ENCODE measurements at places on chromosomes 16 and 17. TPM values are rescaled to one million over a fixed set of nuclear protein-coding genes. Genes with fewer than 3 reads are reported as not detected.
A peak's percentile ranks its signal among the peaks of the same experiment; 100 is the strongest.

- DNase-seq = peak; percentile 78
- H3K27me3 ChIP-seq = no peaks in the 10 kb centered on the region
- no peaks in the 10 kb centered on the region for H3K36me3 ChIP-seq
- peaks cover 10% of the 10 kb centered on the region for H3K4me1 ChIP-seq
- no peak overlapping the region for H3K27ac ChIP-seq
These were observed 27.0 kb downstream of the RSL1D1 start for GRCh38 chr16:11824362-11824761.

PLK1 gene
- total RNA-seq = 0.58 TPM

GRCh38 chr17:29322363-29322762, 28.4 kb upstream of the NUFIP2 start:
- no peak overlapping the region for H3K4me3 ChIP-seq
- H3K4me1 ChIP-seq = no peaks in the 10 kb centered on the region
- H3K36me3 ChIP-seq = no peaks in the 10 kb centered on the region
- H3K27me3 ChIP-seq = no peaks in the 10 kb centered on the region

- no peaks in the 10 kb centered on the region for H3K4me1 ChIP-seq
- DNase-seq = no peak
- H3K27me3 ChIP-seq = no peaks in the 10 kb centered on the region
These were observed 30.2 kb upstream of the CPPED1 start for GRCh38 chr16:12833926-12834325.

ZNF688 gene
- total RNA-seq = 14.9 TPM

GRCh38 chr16:68790944-68791343, 52.4 kb upstream of the TANGO6 start:
- H3K4me1 ChIP-seq = no peaks in the 10 kb centered on the region
- no peaks in the 10 kb centered on the region for H3K36me3 ChIP-seq
- no peak overlapping the region for H3K27ac ChIP-seq
- H3K4me3 ChIP-seq = no peak overlapping the region
- no peak for DNase-seq

- H3K36me3 ChIP-seq = no peaks in the 10 kb centered on the region
- H3K4me1 ChIP-seq = no peaks in the 10 kb centered on the region
- no peak for DNase-seq
- H3K27me3 ChIP-seq = no peaks in the 10 kb centered on the region
- no peak overlapping the region for H3K4me3 ChIP-seq
- no peak overlapping the region for H3K27ac ChIP-seq
These were observed 45.9 kb downstream of the JPH3 start for GRCh38 chr16:87648236-87648635.

DNA sequence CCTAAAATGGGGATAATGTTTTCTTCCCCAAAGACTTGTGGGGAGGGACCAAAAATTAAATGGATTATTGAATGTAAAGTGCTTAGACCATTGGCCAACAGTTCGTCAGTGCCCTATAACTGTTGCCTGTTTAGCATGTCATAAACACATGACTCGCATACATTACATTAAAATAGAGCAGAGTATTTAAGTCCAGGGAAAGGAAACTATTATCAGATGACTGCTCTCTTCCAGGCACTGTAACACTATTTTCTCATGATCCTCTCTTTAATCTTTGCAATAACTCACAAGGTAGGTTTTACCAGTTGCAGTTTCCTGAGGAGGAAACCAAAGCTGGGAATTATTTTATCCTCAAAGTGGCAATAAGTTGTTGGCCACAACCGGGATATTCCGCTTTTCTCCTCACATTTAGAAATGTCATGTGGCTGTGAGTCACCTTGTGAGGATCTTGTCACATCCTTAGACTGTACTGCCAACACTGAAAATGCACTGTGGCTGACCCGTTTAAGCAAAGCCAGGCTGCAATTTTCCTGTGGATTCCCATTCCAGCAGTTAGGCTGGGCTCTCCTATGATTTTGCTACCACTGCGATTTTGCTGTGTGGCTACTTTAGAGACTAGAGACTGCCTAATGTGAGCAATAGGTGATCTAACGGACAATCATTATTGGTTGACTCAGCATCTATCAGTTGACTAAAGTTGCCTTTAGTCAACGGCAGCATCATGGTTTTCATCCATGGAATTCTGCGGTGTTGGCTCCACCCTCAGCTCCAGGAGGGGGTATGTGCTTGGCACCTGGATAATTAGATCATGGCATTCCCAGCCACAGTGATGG, 58.3 kb upstream of the DHX40 start:
- DNase-seq = no peak
- no peak overlapping the region for H3K4me3 ChIP-seq
- peaks cover 15% of the 10 kb centered on the region for H3K4me1 ChIP-seq
- no peaks in the 10 kb centered on the region for H3K27me3 ChIP-seq
- H3K36me3 ChIP-seq = no peaks in the 10 kb centered on the region

- peak overlapping the region; percentile 97 for H3K27ac ChIP-seq
- H3K4me1 ChIP-seq = peaks cover 57% of the 10 kb centered on the region
- peak overlapping the region; percentile 87 for H3K4me3 ChIP-seq
- H3K27me3 ChIP-seq = no peaks in the 10 kb centered on the region
- H3K36me3 ChIP-seq = peaks cover 49% of the 10 kb centered on the region
- peak; percentile 86 for DNase-seq
These were observed 3.7 kb downstream of the NFE2L1 start for GRCh38 chr17:48051706-48052486.

- H3K36me3 ChIP-seq = no peaks in the 10 kb centered on the region
- no peaks in the 10 kb centered on the region for H3K27me3 ChIP-seq
- no peak overlapping the region for H3K27ac ChIP-seq
These were observed 119.0 kb downstream of the SNX29 start for GRCh38 chr16:12095275-12096156.

DNA sequence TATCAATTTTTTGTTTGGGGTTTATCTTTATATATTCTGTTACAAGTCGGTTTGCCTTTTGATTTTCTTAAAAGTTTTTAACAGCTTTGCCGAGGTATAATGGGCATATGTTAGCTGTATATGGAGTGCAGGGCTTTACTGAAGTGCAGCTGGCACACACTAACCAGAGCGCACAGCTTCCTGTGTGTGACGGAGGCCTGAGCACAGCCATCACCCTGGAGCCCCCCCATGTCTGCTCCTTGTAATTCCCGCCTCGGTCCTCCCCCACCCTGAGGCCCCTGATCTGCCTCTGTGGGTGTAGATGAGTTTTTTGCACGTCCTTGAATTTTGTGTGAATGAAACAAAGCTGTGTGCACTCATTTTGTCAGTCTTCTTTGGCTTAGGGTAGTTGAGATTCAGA, 60.1 kb upstream of the ZNF750 start:
- no peak for DNase-seq
- H3K36me3 ChIP-seq = peaks cover 12% of the 10 kb centered on the region
- H3K27me3 ChIP-seq = no peaks in the 10 kb centered on the region
- H3K4me3 ChIP-seq = no peak overlapping the region

DNA sequence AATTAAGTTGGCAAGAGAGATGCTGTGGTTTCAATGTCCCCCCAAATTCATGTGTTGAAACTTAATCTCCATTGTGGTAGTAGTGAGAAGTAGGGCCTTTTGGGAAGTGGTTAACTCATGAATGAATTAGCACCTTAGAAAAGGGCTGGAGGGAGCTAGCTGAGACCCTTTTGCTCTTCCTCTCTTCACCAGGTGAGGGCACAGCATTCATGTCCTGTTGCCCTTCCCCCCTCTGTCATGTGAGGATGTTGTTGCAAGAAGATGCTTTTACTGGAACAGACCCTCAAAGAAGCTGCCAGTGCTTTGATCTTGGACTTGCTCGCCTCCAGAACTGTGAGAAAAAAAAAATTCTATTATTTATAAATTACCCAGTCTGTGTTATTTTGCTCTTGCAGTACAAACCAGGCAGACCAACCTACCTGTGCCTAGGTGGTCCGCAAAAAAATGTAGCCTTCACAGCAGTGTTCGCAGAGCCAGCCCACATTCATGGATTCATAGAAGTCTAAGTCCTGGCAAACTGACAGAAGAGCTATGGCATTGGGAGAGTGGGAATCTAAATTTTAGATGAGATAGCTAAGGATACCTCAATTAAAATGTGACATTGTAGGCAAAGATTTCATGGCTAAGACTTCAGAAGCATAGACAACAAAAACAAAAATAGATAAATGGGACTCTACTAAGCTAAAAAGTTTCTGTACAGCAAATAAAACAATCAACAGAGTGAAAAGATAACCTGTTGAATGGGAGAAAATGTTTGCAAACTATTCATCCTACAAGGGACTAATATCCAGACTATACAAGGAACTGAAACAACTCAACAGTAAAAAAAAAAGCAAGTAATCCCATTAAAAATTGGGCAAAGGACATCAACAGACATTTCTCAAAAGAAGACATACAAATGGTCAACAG, 32.0 kb upstream of the ABCA5 start:
- DNase-seq = no peak
- no peaks in the 10 kb centered on the region for H3K36me3 ChIP-seq
- no peaks in the 10 kb centered on the region for H3K27me3 ChIP-seq
- no peak overlapping the region for H3K4me3 ChIP-seq

Measured in psoas muscle (tissue), 8 donors.